NCI-H526 (cell line): ENCODE measurements at places on chromosomes 12 and 14.

GRCh38 chr14:82987502-82988124 lies 1454.0 kb upstream of the SEL1L start:
- DNase-seq: no peak

DNA sequence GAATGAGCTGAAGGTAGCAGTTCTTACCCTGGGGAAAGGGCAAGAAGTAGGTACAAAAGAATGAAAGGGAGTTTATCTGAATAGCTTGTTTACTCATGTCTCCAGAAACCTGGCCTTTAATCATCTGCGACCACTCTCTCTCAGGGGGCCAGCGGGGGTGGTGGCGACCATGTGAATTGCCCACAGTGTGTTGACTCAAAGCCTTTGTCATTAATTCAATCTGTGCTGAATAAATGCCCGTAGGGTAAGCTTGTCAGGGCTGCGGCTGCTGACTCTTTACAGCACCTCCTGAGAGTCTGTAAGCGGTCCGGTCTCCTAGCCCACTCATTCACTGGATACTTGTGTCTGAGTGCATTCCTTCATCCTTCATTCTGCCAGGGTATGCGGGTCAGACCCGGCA lies 874.4 kb downstream of the SLC6A15 start:
- no peak for DNase-seq

DNA sequence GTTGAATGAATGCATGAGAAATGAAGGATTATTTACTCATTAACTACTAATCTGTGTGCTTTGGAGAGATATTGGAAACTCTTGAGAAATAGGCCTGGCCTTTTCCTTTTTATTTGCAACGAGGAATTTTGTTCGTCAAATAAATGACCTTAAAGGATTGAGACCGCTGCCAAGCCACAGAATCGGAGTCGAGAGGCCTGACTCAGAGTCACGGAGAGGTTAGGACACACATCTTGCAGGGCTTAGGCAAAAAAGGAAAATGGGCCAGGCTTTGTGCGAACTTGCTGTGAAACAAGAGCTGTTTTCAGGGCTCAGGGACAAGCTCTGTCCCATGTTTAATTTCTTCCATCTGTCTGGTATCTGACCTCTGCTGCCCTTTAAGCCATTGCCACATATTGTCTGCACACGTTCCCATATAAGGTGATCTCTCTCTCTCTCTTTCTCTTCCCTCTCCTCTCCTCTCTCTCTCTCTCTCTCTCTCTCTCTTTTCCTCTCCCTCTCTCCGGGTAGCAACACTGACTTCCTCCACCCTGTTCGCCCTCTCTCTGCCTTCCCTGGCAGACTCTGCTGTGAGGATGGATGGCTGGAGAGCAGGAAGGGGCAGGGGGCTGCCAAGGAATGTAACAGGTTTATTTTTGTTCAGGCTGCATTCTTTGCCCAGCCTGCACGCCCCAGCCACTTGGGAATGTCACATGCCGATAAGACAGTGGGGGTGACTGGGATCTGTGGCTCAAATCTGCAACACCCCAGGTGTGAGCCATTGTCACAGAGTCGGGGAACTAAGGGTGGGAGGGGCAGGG lies 14.9 kb upstream of the IFT81 start:
- DNase-seq: no peak

- no peak for DNase-seq
Observed at GRCh38 chr14:23121361-23121771, 2.3 kb upstream of the CEBPE start.

DNA sequence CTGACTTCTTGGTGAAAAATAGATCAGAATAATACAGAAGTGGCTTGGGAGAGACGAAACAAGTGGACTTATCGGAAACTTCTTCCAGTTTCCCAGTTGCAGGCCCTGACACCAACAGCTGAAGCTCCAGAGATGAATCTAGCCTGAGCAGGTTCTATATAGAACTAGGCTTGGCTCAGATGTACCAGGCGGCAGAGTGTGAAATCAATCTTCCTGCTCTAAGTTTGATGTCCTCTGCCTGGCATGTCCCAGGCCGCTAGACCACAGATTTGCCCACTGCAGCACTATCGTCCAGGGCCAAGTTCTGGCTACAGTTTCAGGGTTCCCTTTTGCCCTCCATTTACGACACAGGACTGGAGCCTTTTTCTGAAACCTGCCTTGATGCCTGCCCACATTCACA lies 91.3 kb upstream of the PLEKHA5 start:
- no peak for DNase-seq

- no peak for DNase-seq
Observed at GRCh38 chr14:90093942-90094595, 32.3 kb downstream of the KCNK13 start.

GRCh38 chr12:67792185-67792584 lies 143.6 kb downstream of the DYRK2 start:
- no peak for DNase-seq
